ENCODE measurements at places on chromosomes 11 and 22. TPM values are rescaled to one million over a fixed set of nuclear protein-coding genes. Genes with fewer than 3 reads are reported as not detected.

Gene LAYN
- 52.0 TPM for total RNA-seq

Gene RAB38
- total RNA-seq, result 6.2 TPM

Gene OMP
- not detected for total RNA-seq

Gene TIGD3
- total RNA-seq, result not detected

Gene IL18BP
- 1.0 TPM for total RNA-seq

Gene RAB3IL1
- total RNA-seq, result 3.0 TPM

Gene NCAPD3
- total RNA-seq, result 20.5 TPM

Gene RPS25
- 1,484 TPM for total RNA-seq

Gene ARHGAP32
- 2.2 TPM for total RNA-seq

Gene SCGB2A2
- not detected for total RNA-seq

Gene TP53I11
- total RNA-seq, result 46.5 TPM

Gene MPPED2
- total RNA-seq, result 0.17 TPM

Gene APOBEC3H
- 0.30 TPM for total RNA-seq

Gene CLDN5
- total RNA-seq, result 0.50 TPM

Gene CDC42BPG
- total RNA-seq, result 0.15 TPM

Gene HBB
- total RNA-seq, result not detected

Gene GAL3ST1
- total RNA-seq, result 0.17 TPM

Gene SPI1
- not detected for total RNA-seq

Gene ELMOD1
- 0.17 TPM for total RNA-seq

Gene FZD4
- total RNA-seq, result 2.4 TPM

Gene TOM1
- total RNA-seq, result 23.9 TPM

Gene CARD18
- total RNA-seq, result not detected

Gene LDHAL6A
- 0.17 TPM for total RNA-seq

Gene TH
- total RNA-seq, result not detected

Gene SEPTIN3
- total RNA-seq, result under 0.01 TPM

Gene SCUBE2
- total RNA-seq, result 0.30 TPM

Gene CATSPERZ
- total RNA-seq, result not detected
